ENCODE measurements at places on chromosomes 4 and X. TPM values are rescaled to one million over a fixed set of nuclear protein-coding genes. Genes with fewer than 3 reads are reported as not detected.

DNA sequence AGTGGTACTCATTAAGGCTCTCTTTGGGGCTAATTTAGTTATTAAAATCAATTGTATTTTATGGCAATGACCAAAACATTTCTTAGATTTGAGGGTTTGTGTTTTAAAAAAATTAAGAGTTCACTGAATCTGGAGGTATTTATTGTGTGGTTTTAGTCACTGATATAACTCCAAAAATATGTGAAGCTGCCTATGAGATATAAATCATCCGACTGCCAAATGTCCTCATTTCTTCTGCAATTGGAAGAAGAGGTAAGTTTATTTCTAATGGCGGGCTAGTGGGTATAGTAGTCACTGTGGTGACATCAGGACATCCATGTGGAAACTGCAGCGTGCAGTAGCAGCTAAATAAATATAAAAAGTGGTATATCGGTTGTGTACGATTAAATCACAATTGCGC lies 205.5 kb downstream of the MID1 start:
- no peak for DNase-seq

The GPRASP2 gene
- total RNA-seq = 4.4 TPM

GRCh38 chr4:158964114-158964727 lies 138.7 kb upstream of the RAPGEF2 start:
- DNase-seq = no peak

The NEUROG2 gene
- total RNA-seq = not detected

The SMIM10L2A gene
- total RNA-seq = 2.0 TPM
